ENCODE measurements at places on chromosomes 1 and 21.

- DNase-seq = no peak
Observed at GRCh38 chr1:66396212-66396890, 137.6 kb upstream of the SGIP1 start.

DNA sequence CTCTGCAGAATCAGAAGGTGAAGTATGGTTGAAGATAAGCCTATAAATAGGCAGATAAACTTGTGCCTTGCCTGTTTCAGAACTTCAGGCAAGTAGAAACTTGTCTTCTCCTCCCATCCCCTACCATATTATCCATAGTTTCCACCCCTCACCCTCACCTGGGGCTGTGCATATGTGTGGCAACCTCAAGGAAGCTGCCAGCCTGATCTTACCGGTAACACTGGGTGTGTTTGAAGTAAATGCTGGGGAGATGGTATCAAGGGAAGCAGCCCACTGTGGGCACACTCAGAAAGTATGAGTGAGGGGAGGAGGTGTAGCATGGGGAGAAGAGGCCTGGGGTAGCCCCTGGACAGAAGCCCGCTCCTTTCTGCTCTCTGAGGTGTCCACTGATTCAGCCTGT lies 14.5 kb downstream of the VANGL2 start:
- no peak for DNase-seq

DNA sequence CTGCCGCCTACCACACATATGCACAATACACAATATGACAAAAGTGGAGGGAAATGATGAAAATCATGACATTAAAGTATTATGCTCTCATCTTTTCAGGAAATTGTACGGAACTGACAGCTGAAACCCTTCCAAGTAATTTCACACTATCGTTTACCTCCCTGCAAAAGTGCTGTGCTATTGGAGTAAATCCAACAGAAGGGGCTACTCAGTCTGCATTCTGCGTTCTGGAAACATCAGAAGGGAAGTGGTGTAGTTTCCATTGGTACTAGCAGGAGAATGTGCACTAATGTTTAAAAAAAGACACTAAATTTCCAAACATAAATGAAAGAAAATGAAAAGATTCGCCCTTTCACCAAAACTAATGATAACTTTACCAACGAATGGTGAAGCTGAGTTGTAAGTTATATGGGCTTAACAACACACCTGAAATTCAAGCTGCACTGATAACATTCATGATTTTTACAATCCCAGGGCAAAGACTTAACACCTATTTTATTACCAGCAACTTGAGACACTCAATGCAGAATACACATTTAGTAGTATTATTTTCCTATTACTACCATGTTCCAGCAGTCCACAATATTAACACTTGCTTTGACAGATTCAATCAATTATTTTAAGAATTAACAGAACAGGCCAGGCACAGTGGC lies 3.2 kb downstream of the DENND1B start:
- no peak for DNase-seq

DNA sequence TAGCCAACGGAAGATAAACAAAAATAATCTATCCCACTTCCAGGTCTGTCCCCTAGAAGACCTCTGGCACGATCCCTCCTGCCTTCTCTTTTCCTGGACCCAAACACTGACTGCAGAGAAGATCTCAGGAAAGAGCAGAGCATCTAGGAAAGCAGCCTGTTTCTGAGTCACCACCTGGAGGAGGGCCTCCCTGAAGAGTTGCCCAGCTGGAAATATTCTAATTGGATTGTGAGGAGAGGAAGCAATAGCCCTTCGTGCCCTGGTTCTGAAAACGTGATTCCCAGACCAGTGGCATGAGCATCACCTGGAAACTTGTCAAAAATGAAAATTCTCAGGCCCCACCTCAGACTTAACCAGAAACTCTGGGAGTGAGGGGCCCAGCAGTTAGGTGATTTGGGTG lies 411.1 kb downstream of the SETD4 start:
- no peak for DNase-seq

DNA sequence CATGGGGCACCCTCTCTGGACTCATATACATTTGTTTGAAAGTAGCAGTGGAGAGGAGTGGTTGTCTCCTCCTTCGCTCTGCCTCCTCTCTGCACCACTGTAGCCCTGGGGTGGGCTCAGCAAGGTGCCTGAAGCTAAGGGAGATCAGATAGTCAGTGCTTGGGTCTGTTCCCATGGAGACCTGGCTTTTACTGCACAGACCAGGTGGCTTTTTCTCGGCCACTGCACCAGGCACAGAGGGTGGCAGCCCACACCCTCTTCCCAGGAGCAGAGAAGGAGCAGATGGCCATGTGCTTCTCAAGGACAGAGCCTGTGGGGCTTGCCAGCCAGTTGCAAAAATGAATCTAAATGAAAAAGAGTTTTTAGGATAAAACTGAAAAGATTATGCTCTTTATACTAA lies 123.4 kb upstream of the KCNK1 start:
- DNase-seq = peak; percentile 76

GRCh38 chr1:203871114-203871880 lies 9.9 kb downstream of the SNRPE start:
- peak; percentile 55 for DNase-seq

DNA sequence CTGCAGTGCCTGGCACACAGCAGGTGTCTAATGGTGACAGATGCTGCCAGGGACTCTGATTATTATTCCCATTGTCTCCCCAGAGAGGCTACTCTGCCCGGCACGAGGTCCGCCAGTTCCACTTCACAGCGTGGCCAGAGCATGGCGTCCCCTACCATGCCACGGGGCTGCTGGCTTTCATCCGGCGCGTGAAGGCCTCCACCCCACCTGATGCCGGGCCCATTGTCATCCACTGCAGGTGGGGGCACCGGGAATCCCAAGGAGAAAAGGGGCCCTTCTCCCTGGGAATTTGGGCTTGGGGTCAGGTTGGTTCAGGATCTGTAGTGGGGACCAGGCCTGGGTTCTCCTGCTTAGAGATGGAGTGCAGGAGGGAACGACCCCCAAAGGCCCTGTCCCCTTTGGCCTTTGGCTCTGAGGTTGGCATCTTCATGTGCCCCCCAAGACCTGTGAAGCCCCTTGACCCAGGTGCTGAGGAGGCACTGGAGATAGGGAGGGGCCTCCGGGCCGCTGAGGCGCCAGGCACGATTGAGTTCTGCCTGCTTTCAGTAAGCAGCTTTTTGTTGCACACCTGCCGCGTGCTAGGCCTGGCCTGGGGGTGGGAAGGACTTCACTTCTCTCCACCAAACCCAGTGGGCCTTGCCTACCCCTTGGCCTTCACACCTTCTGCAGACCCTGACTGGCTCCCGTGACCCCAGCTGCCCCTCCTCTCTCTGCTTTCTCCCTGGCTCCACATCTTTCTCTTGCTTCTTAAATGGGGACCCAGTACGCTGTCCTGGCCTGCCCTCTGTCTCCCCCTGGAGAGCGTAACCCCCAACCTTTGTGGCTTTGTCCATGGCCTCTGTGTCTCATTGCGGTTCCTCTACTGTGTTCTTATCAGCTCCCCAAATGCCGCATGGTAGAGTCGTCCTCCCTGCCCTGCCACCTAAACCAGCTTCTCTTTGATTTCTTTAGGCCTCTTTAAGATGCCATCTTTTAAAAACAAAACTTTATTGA lies 76.4 kb downstream of the PTPRU start:
- no peak for DNase-seq

GRCh38 chr21:41979335-41979734 lies 25.5 kb upstream of the C2CD2 start:
- DNase-seq = no peak

- DNase-seq = peak; percentile 39
Observed at GRCh38 chr21:21969211-21969610, 971.0 kb downstream of the NCAM2 start.

DNA sequence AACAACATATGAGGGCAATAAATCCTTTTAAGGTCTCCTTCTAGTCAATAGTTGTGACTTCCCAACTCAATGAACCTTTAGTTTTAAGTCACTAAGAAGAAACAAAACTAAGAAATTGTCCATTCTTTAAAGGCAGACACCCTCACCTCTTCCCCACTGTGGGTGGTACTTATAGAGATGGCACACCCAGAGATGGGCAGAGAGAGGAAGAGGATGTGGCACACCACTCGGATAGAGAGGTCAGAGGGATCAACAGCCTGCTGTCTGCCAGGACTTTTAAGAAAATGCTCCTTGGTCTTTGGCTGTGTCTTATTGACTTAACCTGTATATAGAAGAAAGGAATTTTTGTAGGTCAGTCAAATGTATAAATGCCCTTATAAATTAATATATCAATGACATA lies 45.1 kb downstream of the FASLG start:
- DNase-seq = no peak

GRCh38 chr1:31577515-31578192 lies 1.3 kb downstream of the TINAGL1 start:
- no peak for DNase-seq

GRCh38 chr1:201358596-201358995 lies 18.9 kb downstream of the TNNT2 start:
- no peak for DNase-seq

- no peak for DNase-seq
Observed at GRCh38 chr21:18894387-18894786, 490.8 kb upstream of the TMPRSS15 start.

DNA sequence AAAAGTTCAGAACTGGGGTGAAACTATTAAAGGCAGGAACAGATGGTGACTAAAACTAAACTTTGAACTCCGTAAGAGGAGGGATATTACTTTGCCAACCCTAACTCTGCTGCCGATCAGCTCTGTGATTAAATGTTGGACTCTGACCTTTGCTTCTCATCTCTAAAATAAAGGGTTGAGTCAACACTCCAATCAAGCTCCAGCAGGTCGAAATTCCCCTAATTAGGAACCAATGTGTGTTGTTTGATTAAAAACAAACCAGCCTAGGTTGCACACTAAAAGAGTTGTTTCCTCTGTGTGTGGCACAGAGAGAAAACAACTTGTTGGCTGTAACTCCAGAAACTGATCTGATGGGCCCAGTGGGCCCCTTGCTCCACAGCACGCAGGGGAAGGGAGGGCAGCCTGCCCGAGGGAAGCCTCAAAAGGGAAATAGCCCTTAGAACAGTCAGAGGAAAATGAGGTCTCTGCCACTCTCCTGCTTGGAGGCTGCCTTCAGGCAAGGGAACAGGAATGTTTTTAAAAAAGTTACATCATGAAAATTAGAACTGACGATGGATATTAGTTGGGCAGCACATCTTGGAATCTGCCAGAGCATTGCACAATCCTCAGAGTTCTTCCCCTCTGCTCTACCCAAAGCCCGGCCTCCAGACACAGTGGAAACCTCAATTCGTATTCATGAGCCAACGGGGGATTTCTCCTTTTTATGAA lies 69.3 kb downstream of the KCTD3 start:
- DNase-seq = no peak

GRCh38 chr1:51516649-51517158 lies 2.4 kb downstream of the EPS15 start:
- DNase-seq = no peak

GRCh38 chr21:14542638-14543037 lies 3.5 kb downstream of the SAMSN1 start:
- DNase-seq = no peak

DNA sequence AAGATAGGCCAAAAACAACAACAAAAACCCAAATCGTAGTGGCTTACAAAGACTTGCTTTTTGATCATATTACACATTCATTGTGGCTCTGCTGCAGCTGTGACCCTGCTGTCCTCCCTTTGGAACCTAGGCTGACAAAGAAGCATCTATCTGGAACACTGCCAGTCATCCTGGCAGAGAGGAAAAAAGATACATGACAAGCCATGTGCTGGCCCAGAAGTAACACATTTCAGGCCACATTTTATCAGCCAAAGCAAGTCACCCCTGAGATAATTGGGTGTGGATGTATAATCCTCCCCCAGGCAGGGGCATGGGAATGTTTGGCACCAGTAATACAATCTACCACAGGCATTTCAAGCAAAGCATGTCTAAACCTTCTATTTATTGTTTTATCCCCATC lies 37.2 kb upstream of the AGO1 start:
- no peak for DNase-seq

GRCh38 chr1:70034403-70034802 lies 171.0 kb downstream of the LRRC40 start:
- DNase-seq = peak; percentile 60

- DNase-seq = no peak
Observed at GRCh38 chr1:64042331-64043100, 160.9 kb upstream of the UBE2U start.

- DNase-seq = peak; percentile 93
Observed at GRCh38 chr21:37060296-37060695, 12.6 kb downstream of the PIGP start.

DNA sequence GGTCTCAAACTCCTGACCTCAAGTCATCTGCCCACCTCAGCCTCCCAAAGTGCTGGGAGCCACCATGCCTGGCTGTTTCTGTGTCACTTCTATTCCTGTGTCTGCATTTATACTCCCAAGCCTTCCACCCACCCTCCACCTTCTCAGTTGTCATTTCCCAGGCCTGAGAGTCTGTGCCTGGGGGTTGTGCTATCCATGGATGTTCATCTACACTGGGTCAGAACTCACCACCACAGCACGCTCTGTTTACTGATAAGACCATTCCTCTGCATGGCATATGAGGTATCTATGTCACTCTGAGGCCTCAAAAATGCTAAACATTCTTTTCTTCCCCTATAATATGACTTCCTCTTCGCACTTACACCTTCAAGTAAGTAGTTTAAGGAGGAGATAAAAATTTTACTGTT lies 6.1 kb downstream of the NENF start:
- no peak for DNase-seq

DNA sequence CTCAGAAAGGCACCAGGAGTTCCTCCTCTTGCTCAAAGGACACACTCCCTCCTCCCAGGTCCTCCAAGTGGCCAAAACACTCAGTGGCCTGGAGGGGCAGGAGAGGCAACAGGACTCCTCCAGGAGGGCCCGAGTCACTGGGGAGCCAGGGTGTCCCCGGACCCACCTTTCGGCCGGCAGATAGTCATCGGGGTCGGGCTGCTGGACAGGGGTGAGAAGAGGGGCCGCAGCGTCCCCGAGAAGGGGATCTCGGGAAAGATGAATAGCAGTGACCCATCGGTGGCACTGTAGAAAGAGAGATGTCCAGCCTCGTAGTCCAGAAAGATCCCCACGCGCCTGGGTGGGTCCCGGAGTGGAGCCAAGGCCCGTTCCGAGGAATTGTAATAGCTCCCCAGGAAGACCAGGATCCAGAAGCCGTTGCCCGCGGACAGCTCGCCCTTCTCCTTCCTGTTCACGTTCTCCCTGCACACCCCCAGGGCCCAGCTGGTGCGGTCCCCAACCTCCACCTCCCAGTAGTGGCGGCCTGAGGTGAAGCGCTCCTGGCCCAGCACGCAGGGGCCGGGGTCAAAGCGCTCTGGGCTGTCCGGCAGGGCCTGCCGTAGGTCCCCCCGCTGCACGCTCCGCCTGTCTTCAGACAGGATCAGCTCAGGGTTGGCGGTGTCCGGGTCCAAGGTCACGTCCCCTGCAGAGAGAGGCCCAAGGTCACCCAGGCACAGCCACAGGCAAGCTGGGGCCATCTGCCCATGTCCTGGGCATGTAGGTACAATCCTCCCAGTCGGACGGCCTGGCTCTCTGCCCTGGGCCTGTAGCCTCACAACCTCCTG lies 11.9 kb downstream of the TRIM11 start:
- DNase-seq = no peak

GRCh38 chr1:48356901-48357300 lies 115.1 kb downstream of the SPATA6 start:
- no peak for DNase-seq
